ENCODE measurements at places on chromosomes 1 and 21.

DNA sequence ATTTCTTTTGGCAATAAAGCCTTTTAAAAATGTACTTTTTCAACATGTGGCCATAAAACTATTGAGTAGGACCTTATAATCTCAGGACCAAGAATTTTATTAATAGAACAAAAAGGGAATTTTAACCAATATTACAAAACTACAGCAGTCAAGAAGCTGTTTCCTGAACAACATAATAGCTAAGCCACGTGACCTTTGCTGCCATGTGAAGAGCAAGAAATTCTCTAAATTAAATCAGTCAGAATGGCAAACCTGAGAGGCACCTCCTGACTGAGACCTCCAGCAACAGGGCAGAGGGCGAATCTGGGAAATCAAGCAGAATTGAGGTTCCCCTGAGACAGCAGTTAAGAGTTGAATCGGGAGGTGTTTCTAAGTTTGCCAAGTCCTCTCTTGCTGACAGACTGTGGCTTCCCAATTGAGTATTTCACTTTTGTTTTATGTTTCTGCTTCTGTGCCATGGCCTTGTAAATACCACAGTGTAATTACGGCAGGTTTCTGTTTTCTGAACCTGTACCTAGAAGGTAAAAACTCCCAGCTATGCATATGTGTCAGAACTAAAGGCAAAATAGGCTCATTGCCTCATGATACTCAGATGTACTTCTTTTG is 358.4 kb downstream of the NTNG1 start:
- no peak for DNase-seq

DNA sequence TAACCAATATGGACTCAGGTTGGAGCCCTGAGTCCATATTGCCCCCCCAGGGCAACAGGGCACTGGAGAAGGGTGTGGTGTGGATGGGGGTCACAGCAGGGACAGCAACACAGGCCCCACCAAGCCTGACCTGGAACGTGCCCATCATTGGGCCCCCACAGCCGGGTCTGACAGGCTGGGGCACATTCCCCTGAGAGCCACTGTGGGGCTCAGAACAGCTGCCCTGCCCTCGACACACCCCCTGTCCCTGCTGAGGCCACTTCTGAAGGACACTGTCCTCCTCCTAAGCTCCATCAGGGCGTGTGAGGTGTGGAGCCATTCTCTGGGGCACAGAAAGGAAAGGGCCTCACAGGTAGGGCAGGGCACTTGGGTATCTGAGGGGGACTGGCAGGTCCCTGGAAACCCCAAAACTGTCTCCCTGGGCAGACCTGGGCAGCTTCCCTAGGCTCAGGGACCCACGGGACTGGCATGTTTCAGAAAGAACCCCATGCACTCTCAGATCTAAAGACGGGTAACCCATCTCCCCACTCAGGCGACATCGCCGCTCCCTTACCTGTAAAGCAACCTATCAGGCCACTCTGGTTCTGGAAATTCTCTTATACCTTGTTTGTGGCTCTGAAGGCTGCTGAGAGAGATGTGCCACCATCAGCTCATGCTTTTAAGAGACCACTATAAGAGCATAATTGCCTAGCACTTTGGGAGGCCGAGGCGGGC is 95.5 kb downstream of the DMRTB1 start:
- DNase-seq = no peak

DNA sequence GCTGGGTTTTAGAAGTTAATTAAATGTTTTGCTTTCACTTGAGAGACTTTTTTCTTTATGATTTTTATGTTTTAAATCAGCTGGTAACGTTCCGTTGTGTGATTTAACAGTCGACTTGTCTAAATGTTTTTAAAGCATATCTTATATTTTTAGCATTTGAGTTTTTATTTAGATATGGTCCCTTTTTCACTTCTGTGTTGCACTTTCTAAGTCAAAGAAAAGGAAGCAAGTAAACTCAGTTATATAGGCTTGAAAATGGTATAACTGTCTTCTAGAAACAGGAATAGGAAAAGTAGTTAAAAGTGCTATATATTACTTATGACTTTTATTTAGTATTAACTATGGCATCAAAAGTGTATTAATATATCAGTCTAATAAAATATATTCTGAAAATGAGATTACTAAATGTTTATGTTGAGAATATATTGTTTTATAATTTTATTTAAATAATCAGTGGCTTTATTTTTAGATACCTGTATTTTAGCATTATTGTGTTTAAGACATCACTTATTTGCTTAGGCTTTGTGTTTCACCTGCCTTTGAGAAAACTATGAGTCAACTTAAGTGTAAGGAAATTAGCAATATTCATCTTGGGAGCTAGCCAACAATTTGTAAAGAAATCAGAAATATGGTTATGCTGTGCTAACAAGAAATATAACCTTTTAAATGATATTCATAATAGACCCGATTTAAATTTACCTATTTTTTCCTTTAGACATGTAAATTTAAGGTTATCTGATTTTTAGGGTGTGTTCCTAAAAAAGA is 60.5 kb downstream of the RABGAP1L start:
- no peak for DNase-seq

- no peak for DNase-seq
Observed at GRCh38 chr21:31865429-31865970, 7.3 kb upstream of the HUNK start.

- no peak for DNase-seq
Observed at GRCh38 chr1:216047811-216048572, 375.3 kb downstream of the USH2A start.

- no peak for DNase-seq
Observed at GRCh38 chr1:48741380-48741779, 35.3 kb downstream of the BEND5 start.

GRCh38 chr21:42107177-42107880 is 36.2 kb downstream of the UMODL1 start:
- no peak for DNase-seq

GRCh38 chr1:54844564-54844963 is 42.4 kb downstream of the DHCR24 start:
- no peak for DNase-seq

- DNase-seq = no peak
Observed at GRCh38 chr1:116125758-116126157, 14.6 kb downstream of the MAB21L3 start.

DNA sequence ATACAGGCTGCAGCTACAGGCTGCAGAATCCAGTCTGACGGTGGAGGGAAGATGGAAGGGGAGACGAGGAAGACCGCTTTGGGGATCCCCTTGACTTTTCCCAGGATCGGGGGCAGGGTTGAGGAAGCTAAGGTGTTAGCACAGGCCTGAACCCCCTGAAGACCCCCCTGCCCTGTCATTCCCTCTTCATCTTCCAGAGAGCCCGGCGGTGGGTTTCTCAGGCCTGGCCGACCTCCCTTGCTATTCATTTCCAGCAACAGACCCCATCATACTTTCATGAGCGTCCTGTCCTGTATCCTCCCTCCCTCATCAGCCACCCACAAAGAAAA is 112.0 kb downstream of the PGBD5 start:
- DNase-seq = no peak
